NCI-H2029 (cell line): ENCODE measurements at places on chromosomes 7 and 10.
A peak's percentile ranks its signal among the peaks of the same experiment; 100 is the strongest.

DNA sequence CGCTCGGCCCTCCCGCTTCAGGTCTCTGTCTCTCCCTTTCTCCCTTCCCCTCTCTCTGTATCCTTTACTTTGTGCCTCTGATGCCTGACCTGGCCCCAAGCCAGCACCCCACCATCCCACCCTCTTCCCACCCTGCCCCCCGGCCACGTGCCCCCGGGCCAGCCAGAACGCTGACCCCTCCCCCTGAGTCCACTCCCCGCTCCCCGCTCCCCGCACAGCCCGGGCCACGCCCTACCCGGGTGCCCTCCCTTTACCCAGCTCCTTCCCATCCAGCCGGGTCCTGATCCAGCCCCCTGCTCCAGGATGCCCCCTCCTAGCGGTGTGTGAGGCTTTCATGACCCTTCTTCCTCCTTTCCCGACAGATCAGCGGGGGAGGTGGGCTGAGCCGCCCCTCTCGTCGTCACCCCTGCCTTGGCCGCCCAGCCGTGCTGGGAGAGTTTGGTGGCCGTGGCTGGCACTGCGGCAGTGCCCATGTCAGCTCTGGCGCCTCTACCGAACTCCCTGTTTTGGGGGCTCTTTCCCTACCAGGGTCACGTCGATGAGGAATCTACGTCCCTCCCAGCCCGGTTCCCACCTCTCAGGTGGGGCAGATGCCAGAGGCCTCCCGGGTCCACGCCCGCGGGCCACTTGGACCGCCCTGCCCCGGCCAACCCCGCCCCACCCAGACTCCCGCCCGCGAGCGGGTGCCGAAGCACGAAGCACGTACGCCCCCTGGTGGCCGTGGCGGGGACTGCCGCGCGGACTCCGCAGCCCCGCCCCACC lies 127.4 kb downstream of the UBE2H start:
- peak; percentile 78 for DNase-seq

DNA sequence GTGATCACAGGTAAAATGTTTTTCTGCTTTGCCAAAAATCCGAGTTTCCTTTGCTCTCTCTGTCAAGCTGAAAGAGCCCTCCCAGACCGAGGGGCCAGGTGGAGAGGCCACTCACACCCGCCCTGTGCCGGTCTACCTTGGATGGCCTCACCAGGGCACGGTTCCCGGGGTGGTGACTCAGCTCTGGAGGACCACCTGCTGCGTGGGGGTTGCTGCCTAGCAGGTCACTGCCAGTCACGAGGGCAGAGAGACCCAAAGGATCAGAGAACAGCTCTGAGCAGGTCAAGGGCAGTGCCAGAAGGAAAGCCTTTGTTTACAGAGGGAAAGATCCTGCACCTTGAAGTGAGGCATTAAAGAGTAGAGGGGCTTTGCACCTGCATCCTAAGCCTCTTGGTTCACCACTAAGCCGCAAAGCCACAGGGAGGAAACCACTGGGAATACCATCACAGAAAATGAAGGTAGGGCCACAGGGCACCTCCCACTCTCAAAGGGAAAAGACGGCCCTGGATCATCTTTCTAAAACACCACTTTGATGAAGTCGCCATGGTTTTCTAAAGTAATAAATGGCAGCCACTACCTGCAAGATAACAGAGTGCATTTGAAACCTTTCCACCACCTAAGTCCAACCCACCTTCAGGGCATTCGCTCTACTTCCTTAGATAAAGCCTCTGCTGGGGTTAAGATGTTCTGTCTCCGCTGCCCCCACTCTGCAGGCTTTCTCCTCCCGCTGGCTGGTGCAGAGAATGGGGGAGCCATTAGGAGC lies 160.3 kb upstream of the KLF14 start:
- DNase-seq: peak; percentile 85

DNA sequence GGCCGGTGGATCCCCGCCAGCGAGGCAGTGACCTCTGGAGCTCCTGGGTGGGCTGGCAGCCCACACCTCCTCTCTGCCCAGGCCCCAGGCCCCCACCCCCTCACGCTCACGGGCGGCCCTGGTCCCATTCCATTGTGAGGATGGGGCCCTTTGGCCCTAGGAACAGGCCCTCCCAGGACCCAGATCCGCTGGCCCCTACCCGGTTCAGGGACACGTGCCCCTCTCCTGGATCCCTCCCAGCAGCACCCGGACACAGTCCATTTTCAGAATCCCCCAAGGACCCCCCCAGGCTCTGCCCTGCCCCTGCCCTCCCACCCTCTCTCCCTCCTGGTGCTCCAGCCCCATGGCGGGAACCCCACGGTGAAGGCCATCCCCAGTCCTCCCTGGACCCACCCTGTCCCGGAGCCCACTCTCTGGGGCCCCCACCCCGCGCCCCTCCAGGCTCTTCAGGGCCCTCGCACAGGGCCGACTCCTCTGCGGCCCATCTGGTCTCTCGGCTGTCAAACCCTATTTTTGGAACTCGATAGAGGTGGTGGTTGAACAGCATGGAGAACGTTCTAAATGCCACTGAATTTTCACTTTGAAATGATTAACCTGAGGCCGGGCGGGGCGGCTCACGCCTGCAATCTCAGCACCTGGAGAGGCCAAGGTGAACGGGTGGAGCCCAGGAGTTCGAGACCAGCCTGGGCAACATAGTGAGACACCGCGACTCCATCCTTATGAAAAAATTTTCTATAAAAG lies 8.1 kb downstream of the ADAP1 start:
- DNase-seq: no peak

GRCh38 chr10:1824928-1825327 lies 87.6 kb upstream of the ADARB2 start:
- DNase-seq: no peak

DNA sequence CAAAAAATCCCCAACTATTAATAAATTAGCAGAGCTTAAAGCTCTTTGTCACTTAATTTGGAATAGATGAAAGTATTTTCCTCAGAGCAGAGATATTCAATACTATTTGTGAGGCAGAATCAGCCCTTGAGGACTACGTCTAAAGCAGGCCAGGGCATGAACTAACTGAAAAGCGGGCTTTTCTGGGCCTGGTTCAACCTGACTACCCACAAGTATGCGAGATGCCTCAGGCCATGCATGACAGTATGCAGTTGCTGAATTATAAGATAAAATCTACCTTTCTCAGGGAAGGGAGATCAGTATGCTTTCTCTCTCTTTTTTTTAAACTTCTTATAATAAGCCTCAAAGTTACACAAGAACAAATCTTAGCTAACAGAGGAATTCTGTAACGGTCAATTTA lies 20.1 kb downstream of the TMEM168 start:
- no peak for DNase-seq

DNA sequence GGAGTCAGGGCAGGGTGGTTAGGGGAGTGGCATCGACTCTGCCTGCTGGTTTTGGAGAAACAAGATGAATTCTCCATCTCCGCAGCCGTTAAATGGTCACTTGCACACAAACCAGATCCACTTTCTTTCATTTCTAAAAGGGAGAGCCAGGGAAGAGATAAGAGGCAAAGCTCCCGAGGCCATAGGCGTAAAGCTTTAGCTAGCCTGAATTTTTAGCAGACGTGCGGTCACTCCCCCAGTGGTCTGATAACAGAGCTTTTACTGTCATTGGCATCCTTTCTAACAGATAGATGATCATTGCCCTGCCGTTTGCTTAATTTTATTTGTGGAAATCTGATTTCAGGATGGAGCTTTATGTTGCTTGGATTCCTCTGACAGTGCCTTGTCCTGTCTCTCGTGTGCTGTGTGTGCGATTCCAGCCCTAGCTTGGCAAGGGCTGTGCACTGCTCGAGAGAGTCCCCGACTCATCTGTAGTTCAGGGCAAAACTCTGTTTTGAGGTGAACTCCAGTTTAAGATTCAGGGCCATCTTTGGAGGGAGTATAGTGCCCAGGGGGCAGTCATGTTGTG lies 62.5 kb downstream of the GATA3 start:
- no peak for DNase-seq

DNA sequence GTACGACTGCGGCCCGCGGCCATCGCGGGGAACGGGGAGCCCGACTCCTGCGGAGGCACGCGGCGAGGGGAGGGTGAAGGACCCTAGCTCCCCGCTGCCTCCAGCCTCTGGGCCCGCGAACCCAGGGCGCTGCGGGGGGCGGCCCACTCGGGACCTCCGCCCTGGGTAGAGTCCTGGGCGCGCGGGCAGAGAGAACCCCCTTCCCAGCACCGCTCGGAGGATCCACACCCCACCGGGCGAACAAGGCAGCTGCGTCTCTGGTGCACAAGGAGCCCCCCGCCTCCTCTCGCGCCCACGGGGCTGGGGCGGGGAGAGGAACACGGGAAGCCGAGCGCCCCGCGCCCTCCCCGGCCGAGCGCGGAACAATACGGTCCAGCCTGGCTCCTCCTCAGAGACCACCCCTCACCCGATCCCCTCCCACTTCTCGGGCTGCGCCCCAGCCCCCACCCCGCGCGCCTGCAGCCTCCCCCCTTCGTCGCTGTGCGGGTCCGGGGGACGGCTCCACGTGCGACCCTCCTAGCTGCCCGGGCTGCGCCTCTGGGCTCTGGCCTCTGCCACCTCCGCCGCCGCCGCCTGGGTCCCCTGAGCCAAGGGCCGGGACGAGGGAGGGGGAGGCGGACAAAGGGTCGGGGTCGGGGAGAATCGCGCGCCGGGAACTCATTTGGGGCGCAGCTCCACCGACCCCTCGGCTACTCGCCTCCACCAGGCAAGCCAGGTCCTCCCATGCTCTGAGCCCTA lies at the start of gene WDR86:
TSS of gene WDR86 (minus strand) at position 372 of the 738 bp plus-strand sequence. CDS start 449 bp downstream, outside the sequence.
- DNase-seq: no peak

DNA sequence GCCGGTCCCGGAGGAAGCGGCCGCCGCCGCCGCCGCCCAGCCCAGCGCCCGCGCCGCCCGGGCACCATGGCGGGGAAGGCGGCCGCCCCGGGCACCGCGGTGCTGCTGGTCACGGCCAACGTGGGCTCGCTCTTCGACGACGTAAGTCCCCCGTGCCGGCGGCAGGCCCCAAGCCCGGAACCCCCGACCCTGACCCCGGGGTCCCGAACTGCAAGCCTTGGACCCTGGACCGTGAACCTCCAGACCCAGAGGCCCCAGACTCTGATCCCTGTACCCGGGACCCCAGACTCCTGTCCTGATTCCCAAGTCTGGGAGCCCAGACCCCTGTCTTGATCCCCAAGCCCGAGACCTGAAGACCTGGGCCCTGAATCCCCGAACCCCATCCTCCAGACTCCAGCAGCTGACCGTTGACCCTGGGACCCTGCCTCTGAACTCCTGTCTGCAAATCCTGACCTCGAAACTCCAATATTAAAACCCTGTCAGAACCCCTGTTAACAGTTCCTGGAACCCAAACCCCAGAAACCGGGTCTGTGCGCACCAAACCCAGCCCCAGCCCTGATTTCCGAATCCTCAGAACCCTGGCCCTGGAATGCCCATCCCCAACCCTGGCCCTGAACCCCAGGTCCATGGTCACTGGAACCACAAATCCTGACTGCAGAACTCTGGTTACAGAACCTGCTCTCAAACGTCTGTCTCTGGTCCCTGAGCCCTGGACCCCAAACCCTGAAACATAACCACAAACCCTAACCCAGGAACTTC lies 623 bp downstream of the INPP5A start:
- no peak for DNase-seq

DNA sequence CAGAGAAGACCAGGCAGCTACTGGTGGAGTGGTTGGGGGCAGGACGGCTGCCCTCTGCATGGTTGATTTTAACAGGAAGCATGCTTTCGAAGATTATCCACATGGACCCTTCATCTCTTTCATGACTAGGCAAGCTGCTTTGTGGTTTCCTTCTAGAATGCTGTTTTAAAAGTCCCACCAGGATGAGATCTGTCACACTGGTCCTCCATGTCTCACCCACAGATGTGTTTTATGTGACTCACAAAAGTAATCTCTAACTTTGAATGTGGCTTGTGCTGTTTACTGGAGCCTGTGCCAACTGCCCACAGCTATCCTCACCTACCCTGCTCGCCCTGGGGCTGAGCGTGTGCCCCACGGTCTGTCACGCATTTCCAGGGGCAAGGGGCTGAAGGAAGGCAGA lies 188.8 kb downstream of the GFRA1 start:
- DNase-seq: no peak
